Mesothelial cell of epicardium (in vitro differentiated cells): ENCODE measurements at places on chromosomes 11 and 22.

- peak; percentile 53 for DNase-seq
Measured at GRCh38 chr11:123407130-123407995, 22.7 kb upstream of the GRAMD1B start.

DNA sequence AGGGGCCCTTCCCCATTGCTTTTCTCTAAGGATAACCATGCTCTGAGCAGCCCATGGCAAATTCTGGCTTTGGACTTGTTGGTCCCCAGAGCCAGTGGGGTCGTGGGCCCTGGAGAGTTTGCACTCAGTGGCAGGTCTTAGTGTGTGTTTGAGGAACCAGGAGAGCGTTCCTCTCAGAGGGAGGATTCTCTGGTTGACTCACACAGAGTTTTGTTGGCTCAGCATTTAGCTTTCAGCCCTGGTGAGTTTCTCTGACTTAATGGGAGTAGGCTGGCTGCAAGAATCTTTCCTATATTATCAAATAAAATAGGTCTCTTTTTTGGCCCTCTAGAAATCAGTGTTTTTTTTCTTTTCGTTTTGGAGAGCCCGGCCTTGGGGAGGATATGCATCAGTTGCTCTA lies 20.9 kb downstream of the ST14 start:
- no peak for DNase-seq

DNA sequence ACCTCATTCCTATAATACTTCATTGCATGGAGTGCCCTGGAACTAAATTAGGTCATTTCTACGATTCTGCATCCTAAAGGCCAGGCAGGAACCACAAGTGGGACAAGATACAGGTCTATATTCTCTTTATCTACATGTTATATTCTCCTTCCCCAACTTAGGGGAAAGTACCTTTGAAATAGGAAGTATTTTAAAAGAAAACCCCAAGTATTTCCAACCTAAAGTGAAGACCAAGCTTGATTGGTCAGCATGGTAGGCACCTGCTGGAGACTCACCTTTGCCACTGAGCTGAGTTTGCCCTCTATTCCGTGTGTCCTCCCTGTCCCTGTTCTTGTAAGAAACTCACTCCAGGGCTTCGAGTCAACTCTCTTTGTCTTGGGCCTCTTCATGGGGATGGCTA lies 11.2 kb upstream of the LYVE1 start:
- DNase-seq, result no peak

GRCh38 chr22:28989484-28989883 lies 72.1 kb downstream of the C22orf31 start:
- no peak for DNase-seq

DNA sequence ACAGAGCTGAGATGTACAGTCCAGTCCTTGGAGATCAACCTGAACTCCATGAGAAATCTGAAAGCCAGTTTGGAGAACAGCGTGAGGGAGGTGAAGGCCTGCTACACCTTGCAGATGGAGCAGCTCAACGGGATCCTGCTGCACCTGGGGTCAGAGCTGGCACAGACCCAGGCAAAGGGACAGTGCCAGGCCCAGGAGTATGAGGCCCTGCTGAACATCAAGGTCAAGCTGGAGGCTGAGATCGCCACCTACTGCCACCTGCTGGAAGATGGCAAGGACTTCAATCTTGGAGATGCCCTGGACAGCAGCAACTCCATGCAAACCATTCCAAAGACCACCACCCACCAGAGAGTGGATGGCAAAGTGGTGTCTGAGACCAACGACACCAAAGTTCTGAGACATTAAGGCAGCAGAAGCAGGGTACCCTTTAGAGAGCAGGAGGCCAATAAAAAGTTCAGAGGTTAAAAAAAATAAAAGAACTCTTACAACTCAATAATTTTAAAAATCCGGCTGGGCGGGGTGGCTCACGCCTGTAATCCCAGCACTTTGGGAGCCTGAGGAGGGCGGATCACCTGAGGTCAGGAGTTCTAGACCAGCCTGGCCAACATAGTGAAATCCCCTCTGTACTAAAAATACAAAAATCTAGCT lies 69.9 kb upstream of the RTL6 start:
- peak; percentile 13 for DNase-seq

- no peak for DNase-seq
Measured at GRCh38 chr11:31422703-31423102, 53.0 kb downstream of the DNAJC24 start.

- no peak for DNase-seq
Measured at GRCh38 chr22:28819253-28820096, 19.1 kb upstream of the XBP1 start.

DNA sequence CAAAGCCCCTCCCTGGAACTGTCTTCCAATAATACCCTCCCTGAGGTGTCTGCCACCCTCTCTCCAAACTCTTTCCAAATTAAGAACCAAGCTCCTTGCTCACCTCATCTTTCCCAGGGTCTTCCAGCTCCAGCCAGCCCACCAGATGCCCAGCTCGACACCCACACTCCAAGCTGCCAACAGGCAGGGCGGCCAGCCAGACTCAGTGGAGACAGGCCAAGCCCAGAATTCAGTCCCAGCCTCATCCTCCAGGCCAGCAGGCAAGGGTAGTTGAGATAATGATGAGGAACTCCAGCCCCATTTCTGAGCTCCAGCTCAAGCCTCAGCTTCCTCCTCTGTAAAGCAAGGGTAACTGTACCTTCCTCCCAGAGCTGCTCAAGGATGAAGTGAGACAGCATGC lies 132.9 kb downstream of the CHST1 start:
- no peak for DNase-seq

DNA sequence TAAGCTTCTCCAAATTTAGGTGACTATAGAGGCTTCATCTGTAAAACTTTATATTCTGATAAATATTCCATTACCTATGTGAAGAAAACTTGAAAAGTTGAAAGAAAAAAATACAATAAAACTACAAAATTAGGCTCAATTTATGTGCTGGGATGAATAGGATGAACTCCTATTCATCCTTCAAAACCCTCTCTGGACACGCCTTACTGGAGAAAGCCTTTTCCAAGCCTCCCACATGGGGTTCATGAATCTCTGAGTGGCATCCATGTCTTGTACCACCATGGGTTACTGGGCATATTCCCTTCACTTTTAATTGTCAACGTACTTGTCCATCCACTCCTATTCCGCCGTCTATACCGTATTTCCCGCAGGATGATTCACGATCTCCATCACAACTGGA lies 55.7 kb downstream of the MN1 start:
- DNase-seq, result no peak

GRCh38 chr11:121892131-121892681 lies 223.8 kb downstream of the BLID start:
- DNase-seq, result peak; percentile 26

- no peak for DNase-seq
Measured at GRCh38 chr11:109864151-109864661, 229.0 kb upstream of the ZC3H12C start.

DNA sequence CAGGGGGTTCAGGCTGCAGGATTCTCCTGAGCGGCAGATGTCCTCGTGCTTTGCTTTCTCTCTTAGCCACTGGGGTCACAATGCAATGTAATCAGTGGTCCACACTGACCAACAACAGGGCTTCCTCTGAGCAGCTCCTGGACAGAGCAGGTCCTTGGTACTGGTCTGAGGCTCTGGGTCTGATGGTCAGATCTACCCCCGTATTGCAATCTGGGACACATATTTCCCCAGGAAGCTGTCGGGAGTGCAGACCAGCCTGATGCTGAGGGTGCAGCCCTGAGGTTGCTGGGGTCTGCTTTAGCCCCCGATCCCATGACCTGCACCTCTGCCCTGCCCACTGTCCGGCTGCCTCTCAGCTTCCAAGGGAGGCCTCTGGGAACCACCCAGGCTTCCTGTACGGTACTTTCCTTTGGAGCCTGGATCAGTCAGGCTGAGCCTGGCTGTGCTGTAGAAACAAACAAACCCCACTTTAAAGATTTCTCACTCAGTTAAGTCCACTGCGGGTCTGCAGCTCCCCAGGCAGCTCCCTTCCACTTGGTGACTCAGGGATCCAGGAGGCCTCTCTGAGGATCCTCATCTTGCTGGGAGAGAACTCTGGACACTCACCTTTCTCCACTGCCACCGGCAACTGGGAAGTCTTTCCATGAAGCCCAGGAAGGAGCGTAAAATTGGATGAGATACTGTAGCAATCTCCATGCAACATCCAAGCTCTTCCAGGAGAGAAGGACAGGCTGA lies 1046.6 kb downstream of the TBC1D22A start:
- DNase-seq, result no peak

GRCh38 chr11:64367931-64368672 lies 9.1 kb downstream of the RPS6KA4 start:
- no peak for DNase-seq

- DNase-seq, result no peak
Measured at GRCh38 chr11:134819041-134819440, 407.0 kb upstream of the B3GAT1 start.

DNA sequence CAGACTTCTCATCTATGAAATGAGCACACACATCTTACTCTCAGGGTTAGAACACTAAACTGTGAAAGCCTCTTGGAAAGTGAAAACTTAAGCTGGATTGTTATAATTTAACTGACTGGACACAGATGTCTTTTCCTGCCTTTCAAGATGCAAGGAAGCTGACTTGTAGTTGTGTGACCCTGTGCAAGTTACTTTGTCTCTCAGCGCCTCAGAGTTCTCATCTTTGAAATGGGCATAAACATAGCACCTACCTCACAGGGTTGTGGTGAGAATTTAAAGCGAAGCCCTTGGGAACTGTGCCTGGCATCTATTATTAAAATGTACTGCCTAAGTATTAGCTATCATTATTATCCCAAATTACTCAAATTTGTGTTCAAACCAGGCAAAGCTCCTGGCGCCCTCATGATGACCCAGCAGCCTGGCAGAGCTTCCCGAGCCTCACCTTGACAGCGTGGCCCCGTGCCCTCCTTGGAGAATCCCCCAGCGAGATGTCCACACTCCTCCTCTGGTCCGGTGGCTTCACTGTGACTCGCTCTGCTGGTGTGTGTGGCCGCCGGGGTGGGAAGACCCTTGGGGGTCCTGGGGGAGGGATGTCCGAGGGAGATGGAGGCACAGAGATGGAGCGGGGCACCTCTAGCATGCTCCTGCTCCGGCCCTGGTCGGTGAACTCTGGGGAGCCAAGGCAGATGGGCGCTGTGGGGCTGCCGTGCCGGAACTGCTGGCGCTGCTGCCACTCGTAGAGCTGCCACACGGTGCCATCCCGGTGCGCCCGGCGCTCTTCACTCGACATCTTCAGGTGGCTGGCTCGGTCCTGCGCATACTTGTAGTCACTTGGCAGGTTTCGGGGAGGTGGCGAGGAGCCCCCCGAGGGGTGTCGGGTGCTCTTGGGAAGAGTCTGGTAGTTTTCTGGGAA lies 78.2 kb downstream of the C11orf58 start:
- DNase-seq, result no peak

DNA sequence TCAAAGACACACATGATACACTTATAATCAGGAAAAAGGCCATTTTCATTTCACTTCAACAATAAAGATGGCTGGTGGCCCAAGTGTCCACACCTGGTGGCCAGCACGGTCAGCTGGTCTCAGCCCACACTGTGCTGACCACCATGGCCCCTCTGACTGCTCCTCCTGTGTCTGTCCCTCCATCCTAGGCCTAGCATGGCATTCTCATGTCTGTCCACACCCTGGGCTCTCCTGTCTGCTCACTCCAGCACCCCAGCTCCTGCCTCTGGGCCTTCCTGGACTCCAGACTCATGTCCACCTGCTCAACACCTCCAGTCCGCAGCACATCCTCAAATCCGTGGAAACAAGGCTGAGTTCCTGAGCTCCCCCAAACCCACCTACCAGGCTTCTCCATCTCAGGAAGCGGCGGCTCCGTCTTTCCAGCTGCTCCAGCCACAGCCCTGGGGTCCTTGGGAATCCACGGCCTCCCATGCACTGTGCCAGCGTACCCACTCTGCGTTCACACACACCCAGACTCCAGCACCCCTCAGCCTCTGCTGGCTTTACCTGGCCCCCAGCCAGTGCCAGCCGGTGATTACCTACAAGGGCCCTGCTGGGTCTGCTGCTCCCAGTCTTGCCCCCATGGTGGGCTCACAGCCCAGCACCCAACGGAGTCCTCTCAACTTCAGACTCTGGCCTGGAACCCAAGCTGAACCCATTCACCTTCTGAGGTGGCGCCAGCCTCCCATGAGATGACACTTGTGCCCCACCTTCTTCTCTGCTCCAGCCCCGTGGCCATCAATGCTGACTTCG lies 13.9 kb downstream of the SIRT3 start:
- no peak for DNase-seq

GRCh38 chr11:72863916-72864315 lies 49.7 kb downstream of the ATG16L2 start:
- DNase-seq, result no peak

- DNase-seq, result no peak
Measured at GRCh38 chr22:22720724-22721261, 76.4 kb downstream of the GGTLC2 start.

DNA sequence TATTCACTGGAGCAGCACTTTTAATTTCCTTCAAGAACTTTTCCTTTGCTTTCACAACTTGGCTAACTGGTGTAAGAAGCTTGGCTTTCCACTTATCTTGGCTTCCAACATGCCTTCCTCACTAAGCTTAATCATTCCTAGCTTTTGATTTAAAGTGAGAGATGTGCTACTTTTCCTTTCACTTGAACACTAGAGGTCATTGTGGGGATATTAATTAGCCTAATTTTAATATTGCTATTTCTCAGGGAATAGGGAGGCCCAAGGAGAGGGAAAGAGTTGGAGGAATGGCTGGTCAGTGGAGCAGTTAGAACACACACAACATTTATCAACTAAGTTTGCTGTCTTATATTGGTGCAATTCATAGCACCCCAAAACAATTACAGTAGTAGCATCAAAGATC lies 24.6 kb upstream of the CCDC90B start:
- DNase-seq, result no peak

- DNase-seq, result no peak
Measured at GRCh38 chr11:117822074-117823033, 2.2 kb downstream of the FXYD2 start.

DNA sequence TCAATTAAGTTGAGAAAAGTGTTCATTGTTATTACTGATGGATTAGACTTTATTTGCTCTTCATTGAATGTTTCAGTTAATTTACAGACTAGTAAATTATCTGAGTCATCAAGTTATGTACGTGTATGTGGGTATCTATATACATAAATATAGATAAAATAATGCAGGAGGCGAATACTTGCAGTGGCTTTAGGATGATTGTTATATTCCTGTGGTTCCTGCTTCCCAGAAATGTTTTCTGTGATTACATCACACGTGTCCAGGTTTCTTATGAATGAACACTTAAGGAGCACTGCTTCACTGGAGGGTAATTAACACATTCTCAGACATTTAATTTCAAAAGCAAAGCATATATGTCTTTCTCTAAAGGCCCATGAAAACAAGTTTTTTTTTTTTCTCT lies 28.4 kb downstream of the YAP1 start:
- no peak for DNase-seq

- no peak for DNase-seq
Measured at GRCh38 chr11:72774499-72774898, 19.3 kb downstream of the STARD10 start.
